ENCODE measurements at places on chromosomes 11 and 22.

DNA sequence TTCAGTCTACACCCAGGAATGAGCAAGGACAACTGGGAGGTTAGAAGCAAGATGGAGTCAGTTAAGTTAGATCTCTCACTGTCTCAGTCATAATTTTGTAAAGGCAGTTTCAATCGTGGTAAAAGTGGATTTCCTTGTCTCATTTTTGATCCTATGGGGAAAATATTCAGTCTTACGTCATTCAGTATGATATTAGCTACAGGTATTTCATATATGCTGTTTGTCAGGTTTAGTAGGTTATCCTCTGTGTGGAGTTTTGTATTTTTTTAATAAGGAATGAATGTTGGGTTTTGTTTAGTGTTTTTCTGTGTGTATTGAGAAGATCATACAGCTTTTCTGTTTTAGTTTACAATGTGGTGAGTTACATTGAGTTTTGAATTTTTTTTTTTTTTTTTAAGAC, 11.8 kb downstream of the SPECC1L start:
- no peak for DNase-seq

GRCh38 chr11:24635588-24636290, 138.9 kb downstream of the LUZP2 start:
- DNase-seq: no peak

GRCh38 chr11:10274726-10275125, 19.3 kb downstream of the SBF2 start:
- no peak for DNase-seq

DNA sequence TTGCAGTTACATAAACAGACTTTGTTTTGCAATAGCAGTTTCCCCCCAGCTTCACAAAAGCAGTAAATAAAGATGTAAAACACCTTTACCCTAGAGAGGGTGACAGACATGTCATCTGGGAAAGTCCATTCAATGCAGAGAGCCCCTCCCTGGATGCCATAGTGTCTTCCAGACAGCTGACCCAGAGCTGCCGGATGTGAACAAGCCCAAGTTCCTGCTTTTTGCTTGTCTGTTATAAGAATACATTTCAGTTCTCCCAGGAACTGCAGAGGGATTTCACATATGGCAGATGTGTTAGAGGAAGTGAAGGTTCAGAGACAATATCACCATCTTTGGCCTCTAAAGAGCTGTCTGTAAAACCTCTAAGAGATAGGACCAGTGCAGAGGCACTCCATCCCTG, 48.9 kb downstream of the RELT start:
- DNase-seq: no peak

DNA sequence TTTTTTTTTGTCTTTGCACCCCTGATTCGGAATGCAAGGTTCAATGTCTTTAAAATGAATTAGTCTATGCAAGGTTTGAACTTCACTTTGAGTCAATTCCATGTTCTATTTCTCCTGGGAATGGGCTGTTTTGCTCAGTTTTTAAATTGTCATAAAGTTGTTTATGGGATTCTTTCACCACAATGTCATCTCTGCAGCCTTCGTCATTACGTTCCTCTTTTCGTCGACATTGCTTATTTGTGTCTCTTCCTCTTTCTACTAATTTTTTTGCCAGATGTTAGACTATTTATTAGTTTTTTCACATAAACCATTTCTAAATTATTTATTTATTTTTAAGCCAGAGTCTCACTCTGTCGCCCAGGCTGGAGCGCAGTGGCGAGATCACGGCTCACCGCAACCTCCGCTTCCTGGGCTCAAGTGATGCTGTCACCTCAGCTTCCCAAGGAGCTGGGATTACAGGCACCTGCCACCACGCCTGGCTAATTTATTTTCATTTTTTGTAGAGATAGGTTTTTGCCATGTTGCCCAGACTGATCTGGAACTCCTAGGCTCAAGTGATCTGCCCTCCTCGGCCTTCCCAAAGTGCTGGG, 7.1 kb upstream of the TNNT3 start:
- no peak for DNase-seq

DNA sequence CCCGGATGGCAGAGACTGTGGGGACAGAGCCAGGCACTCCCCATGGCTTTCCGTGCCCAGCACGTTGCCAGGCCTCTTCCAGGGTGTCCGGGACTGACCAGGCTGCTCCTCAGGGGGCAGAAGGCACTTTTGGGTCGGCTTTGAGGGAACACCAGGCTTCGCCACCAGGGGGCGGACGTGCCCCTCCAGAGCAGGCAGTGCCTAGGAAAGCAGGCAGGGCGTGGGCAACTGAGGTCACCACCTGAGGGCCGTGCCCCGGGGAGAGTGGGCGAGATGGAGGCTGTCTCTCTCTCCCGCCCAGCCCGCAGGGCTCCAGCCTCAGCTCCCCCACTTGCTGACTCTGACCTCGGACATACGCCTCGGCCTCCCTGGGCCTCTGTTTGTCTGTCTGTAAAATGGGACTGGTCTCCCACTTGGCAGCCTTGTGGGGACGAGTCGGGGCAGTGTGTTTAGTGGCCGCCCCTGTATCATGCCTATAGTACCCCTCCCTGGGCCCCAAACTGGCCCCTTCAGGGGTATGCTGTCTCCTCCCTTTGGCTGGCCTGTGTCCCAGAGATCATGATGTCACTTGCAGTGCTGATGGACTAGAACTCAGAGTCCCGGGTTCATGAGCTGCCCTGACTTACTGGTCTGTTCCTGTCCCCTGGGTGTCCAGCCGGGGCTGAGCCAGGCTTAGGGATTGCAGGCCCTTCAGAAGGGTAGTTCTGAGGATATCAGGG, 4.4 kb upstream of the PRR5 start:
- DNase-seq: peak; percentile 89

- DNase-seq: no peak
Measured at GRCh38 chr11:124475265-124475664, 29.8 kb upstream of the OR8B8 start.

GRCh38 chr11:82714346-82715174, 19.1 kb downstream of the FAM181B start:
- no peak for DNase-seq

DNA sequence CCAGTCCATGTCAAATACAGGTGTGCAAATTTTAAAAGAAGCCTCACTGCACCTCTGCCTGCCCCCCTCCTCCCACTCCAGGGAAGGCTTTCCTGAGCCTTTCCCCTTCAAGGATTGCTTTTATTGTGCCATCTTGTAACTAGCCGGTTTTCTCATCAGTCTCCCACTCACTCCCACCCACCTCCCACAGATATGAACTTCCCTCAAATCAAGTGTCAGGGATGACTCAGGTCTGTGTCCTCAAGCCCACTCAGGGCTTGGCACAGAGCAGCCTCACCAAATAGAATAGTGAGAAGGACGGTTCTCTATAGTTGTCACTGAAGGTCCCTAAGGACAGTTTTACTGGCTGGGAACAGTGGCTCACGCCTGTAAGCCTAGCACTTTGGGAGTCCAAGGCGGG, 43.0 kb downstream of the THAP12 start:
- DNase-seq: no peak

GRCh38 chr11:64369440-64370421, 10.8 kb downstream of the RPS6KA4 start:
- DNase-seq: no peak

GRCh38 chr11:132643239-132643638, 889.1 kb downstream of the OPCML start:
- no peak for DNase-seq

GRCh38 chr11:1959786-1960185, 12.7 kb downstream of the MRPL23 start:
- DNase-seq: no peak

GRCh38 chr22:18091916-18092526, 14.2 kb downstream of the PEX26 start:
- DNase-seq: peak; percentile 33

- DNase-seq: no peak
Measured at GRCh38 chr11:35721651-35722282, 59.2 kb downstream of the TRIM44 start.

DNA sequence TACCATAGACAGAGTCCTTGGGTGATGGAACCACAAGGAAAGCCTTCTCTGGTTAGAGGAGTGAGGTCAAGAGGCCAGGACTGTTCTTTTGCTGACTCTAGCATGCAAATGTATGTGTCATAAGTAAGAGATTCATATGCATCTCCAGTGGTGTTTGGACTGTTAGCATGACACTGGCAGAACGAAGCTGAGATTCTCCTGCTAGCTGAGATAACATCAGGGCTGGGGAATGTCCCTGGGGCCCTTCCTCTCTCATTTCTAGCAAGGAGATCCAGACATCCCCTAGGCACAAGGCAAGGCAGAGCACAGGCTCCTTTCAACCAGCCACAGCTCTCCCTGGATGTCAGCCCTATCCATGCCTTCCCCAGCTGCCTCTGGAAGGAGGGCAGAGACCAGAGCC, 711.3 kb downstream of the OPCML start:
- DNase-seq: no peak

DNA sequence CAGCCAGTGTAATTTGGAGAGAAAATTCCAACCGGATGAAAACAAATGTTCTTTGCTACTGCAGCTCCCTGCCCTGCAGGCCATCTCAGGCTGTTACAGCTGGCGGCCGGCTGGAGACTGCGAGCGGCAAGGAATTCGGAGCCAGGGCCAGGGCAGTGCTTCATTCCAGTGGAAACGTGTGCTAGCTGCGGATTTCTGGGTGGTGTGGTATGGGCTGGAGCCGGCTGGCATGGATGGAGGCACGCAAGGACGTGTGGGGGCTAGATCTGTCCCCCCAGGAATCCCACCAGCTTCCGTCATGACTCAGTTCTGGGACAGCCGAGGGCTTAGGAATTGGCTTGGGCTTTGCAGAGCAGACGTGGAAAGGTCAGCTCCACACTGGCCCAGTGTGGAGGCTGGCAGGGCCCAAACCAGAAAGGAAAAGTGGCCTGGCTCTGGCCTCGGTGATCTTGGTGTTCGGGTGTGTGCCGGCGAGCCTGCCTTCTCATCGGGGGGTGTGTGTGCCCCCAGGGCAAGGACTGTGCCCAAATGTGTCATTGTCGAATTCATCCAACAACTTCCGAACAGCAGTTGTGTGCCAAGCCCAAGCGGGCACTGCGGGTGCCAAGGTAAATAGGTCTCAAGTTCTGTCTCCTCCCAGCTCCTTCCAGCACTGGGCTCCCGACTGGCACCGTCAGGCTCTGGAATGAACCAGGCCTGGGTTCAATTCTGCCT, 48.1 kb upstream of the SHISAL1 start:
- DNase-seq: no peak

DNA sequence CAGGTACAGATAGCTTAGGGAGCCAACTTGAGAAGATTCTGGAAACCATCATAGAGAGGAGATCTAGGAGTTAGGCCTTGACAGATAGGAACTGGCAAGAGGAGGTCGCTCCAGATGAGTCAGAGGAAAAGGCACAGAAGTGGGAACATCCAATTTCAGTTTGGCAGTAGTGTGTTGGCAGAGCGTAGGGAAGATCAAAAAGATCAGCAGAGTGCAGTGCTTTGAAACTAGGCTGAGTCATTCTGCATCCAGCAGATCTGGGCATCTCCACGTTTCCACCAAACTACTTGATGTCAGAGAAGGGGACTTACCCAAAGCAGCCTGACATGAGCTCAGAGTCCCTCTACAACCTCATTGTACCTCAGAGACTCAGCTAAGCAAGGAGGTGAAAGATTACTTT, 58.5 kb downstream of the GAB4 start:
- peak; percentile 35 for DNase-seq

DNA sequence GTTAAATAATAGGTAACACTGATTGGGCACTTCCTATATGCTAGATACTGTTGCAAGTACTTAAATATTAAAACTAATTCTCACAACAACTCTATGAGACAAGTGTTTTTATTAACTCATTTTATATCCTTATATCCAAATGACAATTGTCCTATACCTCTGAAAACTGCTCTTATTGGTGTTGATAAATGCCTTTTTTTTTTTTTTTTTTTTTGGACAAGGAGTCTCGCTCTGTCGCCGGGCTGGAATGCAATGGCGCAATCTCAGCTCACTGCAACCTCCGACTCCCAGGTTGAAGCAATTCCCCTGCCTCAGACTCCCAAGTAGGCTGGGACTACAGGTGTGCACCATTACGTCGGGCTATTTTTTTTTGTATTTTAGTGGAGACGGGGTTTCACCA, 41.6 kb downstream of the MRTFA start:
- DNase-seq: no peak

DNA sequence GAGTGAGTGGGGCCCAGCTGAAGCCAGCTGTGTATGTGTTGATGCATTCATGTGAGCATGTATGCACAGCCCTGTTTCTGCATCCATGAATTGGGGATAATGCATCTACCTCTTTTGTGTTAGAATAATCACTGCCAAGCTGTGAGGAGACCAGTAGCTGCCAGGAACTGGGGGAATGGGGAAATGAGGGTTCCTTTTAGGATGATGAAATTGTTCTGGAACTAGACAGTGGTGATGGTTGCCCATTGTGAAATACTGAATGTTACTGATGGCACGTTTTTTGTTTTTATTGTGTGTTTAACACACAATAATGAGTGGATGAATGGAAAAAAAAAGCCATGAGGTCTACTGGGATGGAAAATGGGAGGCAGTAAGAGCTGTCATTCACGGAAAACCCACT, 45.3 kb upstream of the WNT11 start:
- no peak for DNase-seq

GRCh38 chr22:29435236-29436136, 2.9 kb upstream of the RFPL1 start:
- no peak for DNase-seq

- no peak for DNase-seq
Measured at GRCh38 chr11:131661132-131661531, 290.7 kb downstream of the NTM start.

GRCh38 chr22:46484156-46484860, 53.1 kb downstream of the CELSR1 start:
- DNase-seq: no peak

GRCh38 chr11:33000181-33000580, 15.5 kb upstream of the DEPDC7 start:
- DNase-seq: no peak

DNA sequence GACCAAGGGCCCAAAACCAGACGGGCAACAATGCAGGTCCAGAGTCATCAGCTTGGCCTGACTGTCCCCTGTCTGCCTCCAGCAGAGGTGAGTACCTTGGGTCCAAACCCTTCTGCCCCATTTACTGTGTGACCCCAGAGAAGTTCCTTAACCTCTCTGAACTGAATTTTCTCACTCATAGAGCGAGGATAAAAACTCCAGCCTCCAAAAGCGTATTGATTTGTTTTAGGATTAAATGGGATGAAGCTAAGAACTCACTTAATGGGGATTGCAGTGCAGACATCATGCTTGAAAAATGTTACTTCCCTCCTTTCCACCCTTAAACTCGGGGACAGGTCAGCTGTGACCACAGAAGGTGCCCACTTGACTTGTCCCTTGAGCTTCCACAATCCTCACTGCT, 22.6 kb downstream of the IGLL1 start:
- no peak for DNase-seq

All from stimulated activated CD4-positive, alpha-beta T cell treated with anti-CD3 and anti-CD28 coated beads, Interleukin-15, amount 100 ng/mL, for 24 hours (primary cell).